Thymus (tissue), 14 donors: ENCODE measurements at places on chromosomes 7 and 10.

GRCh38 chr10:28250782-28251181 is 52.1 kb downstream of the MPP7 start:
- peak; percentile 42 for DNase-seq

- DNase-seq = no peak
These were observed 39.3 kb upstream of the CUX1 start for GRCh38 chr7:101778026-101778580.

- no peak for DNase-seq
These were observed 7.3 kb downstream of the RNF216 start for GRCh38 chr7:5774136-5774535.

GRCh38 chr7:142813226-142813625 is 41.6 kb upstream of the EPHB6 start:
- peak; percentile 75 for DNase-seq

DNA sequence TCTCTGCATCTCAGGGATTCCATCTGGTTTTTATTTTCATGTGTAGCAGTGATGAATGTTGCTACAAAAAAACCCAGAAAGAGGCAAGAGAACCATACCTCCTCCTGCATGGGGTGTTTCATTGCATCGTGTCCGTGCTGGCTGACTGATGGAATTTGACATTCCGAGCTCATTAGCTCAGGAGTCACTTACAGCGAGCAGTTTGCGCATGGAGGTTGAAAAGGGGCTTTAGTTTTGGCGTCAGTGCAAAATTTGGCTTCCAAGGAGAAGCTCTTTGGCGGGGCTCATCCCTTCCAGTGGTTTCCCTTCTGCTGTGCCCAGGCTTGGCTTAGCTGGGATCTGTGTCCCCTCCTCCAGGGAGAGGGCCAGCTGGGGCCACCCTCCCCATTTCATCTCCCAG is 25.8 kb downstream of the EMX2 start:
- DNase-seq = no peak

GRCh38 chr10:125127110-125127509 is 33.3 kb downstream of the CTBP2 start:
- no peak for DNase-seq

GRCh38 chr7:87220734-87221215 is 1.2 kb upstream of the TMEM243 start:
- no peak for DNase-seq
